ENCODE measurements at places on chromosomes 12 and 14. TPM values are rescaled to one million over a fixed set of nuclear protein-coding genes. Genes with fewer than 3 reads are reported as not detected.

The LYZ gene
- not detected for polyA plus RNA-seq

DNA sequence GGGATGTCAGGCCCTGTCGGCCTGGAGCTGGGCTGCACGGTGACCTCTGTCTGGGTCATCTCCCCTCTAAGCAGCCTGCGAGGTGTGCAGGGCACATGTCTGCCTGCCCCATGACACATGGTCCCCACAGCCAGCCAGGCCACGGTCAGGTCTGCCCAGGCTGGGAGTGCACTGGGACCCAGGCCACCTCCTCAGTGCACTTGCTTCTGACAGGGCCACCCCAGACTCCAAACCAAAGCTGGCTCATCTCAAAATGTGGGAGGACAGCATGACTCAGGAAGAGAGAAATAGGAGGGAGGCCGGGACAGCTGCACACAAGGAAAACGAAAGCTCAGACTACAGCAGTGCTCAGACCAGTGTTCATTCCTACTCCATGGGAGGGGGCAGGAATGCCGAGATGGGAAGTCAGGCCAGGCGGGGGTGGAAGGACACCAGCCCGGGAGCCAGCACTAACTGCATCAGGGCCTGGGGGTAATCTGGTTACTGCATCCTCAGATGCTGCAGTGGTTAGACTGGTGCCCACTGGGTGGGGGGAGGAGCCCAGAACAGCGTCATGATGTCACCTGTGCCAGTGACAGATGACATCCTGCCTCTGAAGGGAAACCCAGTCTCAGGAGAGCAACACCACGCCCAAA lies 4.0 kb downstream of the P2RX2 start:
- H3K4me3 ChIP-seq: no peak overlapping the region
- peak; percentile 83 for DNase-seq
- H3K36me3 ChIP-seq: peaks cover 13% of the 10 kb centered on the region
- peaks cover 14% of the 10 kb centered on the region for H3K4me1 ChIP-seq
- H3K27ac ChIP-seq: peak overlapping the region; percentile 61
- peaks cover 13% of the 10 kb centered on the region for H3K27me3 ChIP-seq

DNA sequence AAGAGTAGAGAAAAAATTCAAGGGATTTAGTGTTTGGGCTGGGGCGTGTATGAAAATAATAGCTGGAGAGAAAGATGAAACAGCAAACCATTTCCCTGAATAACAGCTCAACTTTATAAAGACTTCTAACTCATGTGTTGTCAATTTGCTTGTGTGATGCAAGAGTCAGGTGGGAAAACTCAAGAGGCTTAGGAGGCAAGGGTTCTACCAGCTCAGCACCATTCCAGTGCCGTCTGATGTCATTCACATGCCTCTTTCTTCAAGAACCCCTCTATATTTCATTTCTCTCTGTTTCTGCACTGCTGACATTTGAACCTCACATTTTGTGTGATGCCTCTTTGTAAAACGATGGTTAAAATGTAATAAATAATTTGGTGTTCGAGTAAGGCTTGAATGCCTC lies 192.2 kb downstream of the PRKD1 start:
- no peak overlapping the region for H3K4me3 ChIP-seq
- H3K36me3 ChIP-seq: no peaks in the 10 kb centered on the region
- H3K4me1 ChIP-seq: no peaks in the 10 kb centered on the region
- no peaks in the 10 kb centered on the region for H3K27me3 ChIP-seq
- no peak overlapping the region for H3K27ac ChIP-seq

- H3K4me1 ChIP-seq: no peaks in the 10 kb centered on the region
- no peaks in the 10 kb centered on the region for H3K27me3 ChIP-seq
- no peak overlapping the region for H3K27ac ChIP-seq
- DNase-seq: peak; percentile 80
Measured at GRCh38 chr12:105616971-105617540, 286.6 kb downstream of the C12orf75 start.

GRCh38 chr12:89479982-89480381 lies 44.6 kb downstream of the GALNT4 start:
- no peak overlapping the region for H3K4me3 ChIP-seq
- no peak for DNase-seq
- H3K36me3 ChIP-seq: no peaks in the 10 kb centered on the region
- H3K4me1 ChIP-seq: no peaks in the 10 kb centered on the region

The BORCS5 gene
- polyA plus RNA-seq: 17.9 TPM

GRCh38 chr14:80080601-80081000 lies 130.7 kb downstream of the DIO2 start:
- H3K36me3 ChIP-seq: no peaks in the 10 kb centered on the region
- H3K4me3 ChIP-seq: no peak overlapping the region
- H3K4me1 ChIP-seq: no peaks in the 10 kb centered on the region
- no peak for DNase-seq
- H3K27me3 ChIP-seq: no peaks in the 10 kb centered on the region
- no peak overlapping the region for H3K27ac ChIP-seq

DNA sequence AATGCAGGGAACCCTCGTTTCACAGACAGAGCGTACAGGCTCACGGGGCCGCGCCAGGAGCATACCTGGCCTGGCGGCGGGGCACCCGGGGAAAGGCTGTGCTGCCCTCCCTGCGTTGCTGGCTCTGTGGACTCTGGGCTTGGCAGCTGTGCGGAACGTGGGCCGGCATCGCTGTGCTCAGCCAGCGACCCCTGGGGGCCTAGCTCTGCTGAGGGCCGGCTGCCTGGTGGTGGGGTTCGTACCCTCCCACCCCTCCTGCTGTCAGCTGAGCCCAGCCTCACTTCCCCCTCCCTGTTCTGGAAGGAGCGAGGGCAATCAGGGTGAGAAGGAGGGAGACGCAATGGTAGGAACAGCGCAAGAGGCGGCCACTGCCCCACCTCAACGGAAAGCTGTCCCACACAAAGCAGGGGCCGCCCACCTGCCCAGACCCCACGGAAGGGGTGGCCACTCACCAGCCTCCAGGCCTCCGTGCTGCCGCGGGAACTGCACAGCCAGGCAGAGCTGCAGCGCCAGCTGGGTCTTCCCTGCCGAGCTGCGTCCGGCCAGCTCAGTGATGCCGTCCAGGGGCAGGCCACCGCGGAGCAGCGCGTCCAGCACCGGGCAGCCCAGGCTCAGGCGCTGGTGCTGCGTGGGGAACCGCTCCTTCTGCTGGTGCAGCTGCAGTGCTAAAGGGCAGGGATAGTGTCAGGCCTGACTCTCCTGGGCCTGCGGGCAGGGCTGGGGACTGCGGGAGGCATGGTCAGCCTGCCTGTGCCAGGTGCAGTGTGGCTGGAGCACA lies 8.5 kb downstream of the XRCC3 start:
- DNase-seq: no peak
- no peaks in the 10 kb centered on the region for H3K27me3 ChIP-seq
- no peak overlapping the region for H3K27ac ChIP-seq
- H3K4me1 ChIP-seq: peaks cover 2% of the 10 kb centered on the region

- peaks cover 2% of the 10 kb centered on the region for H3K27me3 ChIP-seq
- no peaks in the 10 kb centered on the region for H3K36me3 ChIP-seq
- no peaks in the 10 kb centered on the region for H3K4me1 ChIP-seq
- no peak overlapping the region for H3K27ac ChIP-seq
Measured at GRCh38 chr12:109818253-109818652, 14.9 kb downstream of the TRPV4 start.

DNA sequence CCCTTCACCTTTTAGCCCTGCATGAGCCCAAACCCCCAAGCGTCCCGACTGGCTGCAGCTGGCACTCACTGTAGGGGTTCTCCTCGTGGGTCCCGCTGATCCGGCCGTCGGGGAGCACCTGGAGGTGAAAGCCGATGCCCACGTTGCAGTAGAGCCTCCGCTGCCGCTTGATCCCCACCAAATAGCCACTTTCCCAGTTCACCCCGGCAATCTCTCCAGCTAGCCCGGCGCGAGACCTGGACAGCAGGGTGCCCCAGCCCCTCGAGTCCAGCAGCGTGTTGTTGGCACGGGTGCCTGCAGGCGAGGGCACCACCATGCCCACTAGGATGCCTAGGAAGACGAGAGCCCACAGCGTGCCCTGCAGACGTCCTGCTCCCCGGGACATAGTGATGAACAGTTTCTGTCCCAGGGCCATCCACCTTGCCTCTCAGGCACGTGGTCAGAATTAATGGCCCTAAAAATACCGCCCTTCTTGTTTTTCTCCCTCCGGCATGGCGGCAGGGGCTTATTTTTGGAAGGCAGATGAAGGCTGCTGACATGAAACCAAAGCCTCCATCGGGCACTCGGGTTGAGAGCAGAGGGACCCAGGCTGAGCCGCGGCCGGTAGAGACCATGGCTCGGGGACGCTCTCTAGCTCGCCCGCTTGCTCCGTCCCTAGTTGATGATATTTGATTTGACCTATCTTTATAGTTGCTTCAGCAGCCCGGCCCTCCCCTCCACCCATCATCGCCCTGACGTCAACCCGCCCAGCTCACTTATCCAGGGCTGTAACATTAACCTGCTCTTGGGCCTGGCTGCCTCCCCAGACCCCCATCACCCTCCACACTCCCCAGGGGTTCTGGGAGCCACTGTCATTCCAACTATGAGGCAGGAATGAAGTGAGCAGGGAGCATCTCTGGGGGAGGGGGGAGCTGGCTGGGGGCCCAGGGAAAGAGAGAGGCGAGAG lies at the start of gene FGF6:
FGF6 (minus strand) TSS at position 660 of the 946 bp plus-strand sequence; CDS start at position 415, 245 bp downstream.
- H3K4me1 ChIP-seq: no peaks in the 10 kb centered on the region
- H3K36me3 ChIP-seq: no peaks in the 10 kb centered on the region
- no peak within 1 kb of the TSS for H3K27ac ChIP-seq
- no peak within 1 kb of the TSS for H3K4me3 ChIP-seq
- H3K27me3 ChIP-seq: no peaks in the 10 kb centered on the region
- DNase-seq: no peak

The DCD gene
- polyA plus RNA-seq: not detected

GRCh38 chr14:34234258-34234657 lies 227.8 kb downstream of the SPTSSA start:
- no peaks in the 10 kb centered on the region for H3K36me3 ChIP-seq
- no peaks in the 10 kb centered on the region for H3K4me1 ChIP-seq
- H3K4me3 ChIP-seq: no peak overlapping the region
- no peaks in the 10 kb centered on the region for H3K27me3 ChIP-seq
- no peak overlapping the region for H3K27ac ChIP-seq

The SLC6A12 gene
- polyA plus RNA-seq: not detected

The GUCY2C gene
- polyA plus RNA-seq: 0.02 TPM

DNA sequence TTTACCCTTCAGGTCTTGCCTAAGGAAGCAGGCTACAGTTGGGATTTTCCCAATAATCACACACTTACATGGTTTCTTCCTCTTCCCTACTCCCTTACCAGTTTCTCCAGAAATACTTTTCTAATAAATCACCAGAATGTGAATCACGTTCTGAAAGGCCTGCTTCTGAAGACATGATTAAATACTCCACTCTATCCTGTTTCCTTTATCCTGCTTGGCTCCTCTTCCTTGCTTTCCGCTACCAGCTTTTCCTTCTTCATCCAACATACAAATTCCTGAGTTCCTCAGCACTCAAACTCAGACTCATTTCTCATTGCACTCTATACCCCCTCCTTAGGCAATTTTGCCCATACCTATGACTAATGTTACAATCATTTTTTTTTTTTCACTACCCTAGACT lies 118.3 kb downstream of the MGAT4C start:
- H3K4me1 ChIP-seq: no peaks in the 10 kb centered on the region
- no peaks in the 10 kb centered on the region for H3K27me3 ChIP-seq
- H3K27ac ChIP-seq: no peak overlapping the region
- H3K4me3 ChIP-seq: no peak overlapping the region
- no peaks in the 10 kb centered on the region for H3K36me3 ChIP-seq

The HRK gene
- 0.08 TPM for polyA plus RNA-seq

- DNase-seq: peak; percentile 53
- H3K4me1 ChIP-seq: no peaks in the 10 kb centered on the region
- no peak overlapping the region for H3K27ac ChIP-seq
- no peak overlapping the region for H3K4me3 ChIP-seq
Measured at GRCh38 chr12:84701041-84701440, 211.6 kb downstream of the SLC6A15 start.

The FIGNL2 gene
- polyA plus RNA-seq: 0.06 TPM

GRCh38 chr12:49696723-49697122 lies 10.5 kb downstream of the FMNL3 start:
- DNase-seq: no peak
- peaks cover 7% of the 10 kb centered on the region for H3K4me1 ChIP-seq

- no peaks in the 10 kb centered on the region for H3K27me3 ChIP-seq
- no peaks in the 10 kb centered on the region for H3K4me1 ChIP-seq
- H3K36me3 ChIP-seq: no peaks in the 10 kb centered on the region
- H3K27ac ChIP-seq: no peak overlapping the region
- no peak overlapping the region for H3K4me3 ChIP-seq
Measured at GRCh38 chr14:79493081-79493645, 718.1 kb downstream of the DIO2 start.

DNA sequence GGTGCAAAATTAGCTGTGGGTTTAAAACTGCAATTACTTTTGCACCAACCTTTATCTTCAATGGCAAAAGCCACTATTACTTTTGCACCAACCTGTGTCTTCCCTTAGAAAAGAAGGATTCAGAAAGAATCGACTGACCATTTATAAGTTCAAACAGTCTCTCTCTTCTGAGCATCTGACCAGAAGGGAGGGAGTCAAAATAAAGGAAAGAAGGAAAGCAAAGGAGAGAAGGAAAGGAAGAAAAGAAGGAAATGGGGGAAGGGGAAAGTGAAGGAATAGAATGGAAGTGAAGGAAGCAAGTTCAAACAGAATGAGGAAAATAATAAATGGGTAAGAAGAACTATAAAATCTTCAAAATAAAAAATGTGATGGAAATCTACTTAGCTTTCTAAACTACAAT lies 57.8 kb downstream of the KDM5A start:
- no peak overlapping the region for H3K4me3 ChIP-seq
- H3K27me3 ChIP-seq: no peaks in the 10 kb centered on the region
- H3K27ac ChIP-seq: no peak overlapping the region
- peaks cover 7% of the 10 kb centered on the region for H3K36me3 ChIP-seq
- H3K4me1 ChIP-seq: no peaks in the 10 kb centered on the region

DNA sequence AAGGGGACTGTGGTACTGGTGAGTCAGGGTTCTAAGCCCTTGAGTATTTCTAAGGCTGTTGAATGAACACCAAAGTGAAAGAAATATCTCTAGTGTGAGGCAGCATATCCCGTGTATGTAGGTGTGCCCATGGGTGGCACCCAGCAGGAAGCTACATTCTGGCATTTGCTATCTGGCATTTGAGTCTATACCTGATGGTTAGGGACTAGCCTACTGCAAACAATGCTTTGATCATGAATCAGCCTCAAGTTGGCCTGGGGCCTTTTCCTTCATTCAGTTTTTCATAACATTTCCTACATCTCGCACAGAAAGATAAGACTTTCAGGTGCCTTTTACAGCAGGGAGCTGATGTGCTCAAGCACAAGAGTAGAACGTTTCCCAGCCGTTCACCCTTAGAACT lies 85.7 kb upstream of the E2F7 start:
- H3K27me3 ChIP-seq: no peaks in the 10 kb centered on the region
- H3K4me3 ChIP-seq: no peak overlapping the region
- H3K4me1 ChIP-seq: no peaks in the 10 kb centered on the region
- no peak for DNase-seq
- H3K36me3 ChIP-seq: no peaks in the 10 kb centered on the region

The GLIPR1L2 gene
- polyA plus RNA-seq: 0.46 TPM

DNA sequence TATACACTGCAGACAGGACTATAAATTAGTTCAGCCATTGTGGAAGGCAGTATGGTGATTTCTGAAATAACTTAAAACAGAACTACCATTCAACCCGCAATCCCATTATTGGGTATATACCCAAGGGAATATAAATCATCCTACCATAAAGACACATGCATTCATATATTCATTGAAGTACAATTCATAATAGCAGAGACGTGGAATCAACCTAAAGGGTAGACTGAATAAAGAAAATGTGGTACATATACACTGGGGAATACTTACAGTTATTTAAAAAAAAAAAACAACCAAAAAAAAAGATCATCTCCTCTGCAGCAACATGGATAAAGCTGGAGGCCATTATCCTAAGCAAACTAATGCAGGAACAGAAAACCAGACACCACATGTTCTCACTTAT lies 473.9 kb downstream of the TRHDE start:
- no peaks in the 10 kb centered on the region for H3K27me3 ChIP-seq
- no peak overlapping the region for H3K4me3 ChIP-seq

The TTC9 gene
- 2.0 TPM for polyA plus RNA-seq
